ENCODE measurements at places on chromosomes 4 and X. TPM values are rescaled to one million over a fixed set of nuclear protein-coding genes. Genes with fewer than 3 reads are reported as not detected.

GAGE2A gene
- not detected for total RNA-seq

DNA sequence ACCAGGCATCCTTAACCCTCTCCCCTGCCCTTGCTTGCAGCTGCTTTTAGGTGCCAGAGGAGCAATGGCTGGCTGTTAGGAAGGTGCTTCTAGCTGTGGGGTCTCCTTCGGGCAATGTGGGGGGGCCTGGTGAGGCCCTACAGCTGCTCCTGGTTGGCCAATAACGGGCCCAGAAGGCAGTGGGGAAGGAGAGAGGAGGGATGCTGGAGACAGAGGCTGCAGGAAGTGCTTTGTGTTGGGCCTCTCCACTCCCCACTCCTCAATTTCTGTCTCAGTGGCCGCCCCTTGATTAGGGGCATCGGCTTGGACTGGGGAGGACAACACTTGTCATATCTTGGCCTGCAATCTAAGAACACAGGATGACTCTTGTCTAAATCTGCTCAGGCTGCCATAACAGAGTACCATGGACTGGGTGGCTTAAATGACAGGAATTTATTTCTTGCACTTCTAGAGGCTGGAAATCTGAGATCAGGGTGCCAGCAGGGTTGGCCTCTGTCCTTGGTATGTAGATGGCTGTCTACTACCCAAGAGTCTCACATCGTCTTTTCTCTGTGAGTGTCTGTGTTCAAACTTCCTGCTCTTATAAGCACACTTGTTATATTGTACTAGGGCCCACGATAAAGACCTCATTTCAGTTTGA, 374.3 kb downstream of the MID1IP1 start:
- no peak for DNase-seq
- H3K4me3 ChIP-seq = no peak overlapping the region
- no peaks in the 10 kb centered on the region for H3K27me3 ChIP-seq
- H3K27ac ChIP-seq = no peak overlapping the region
- no peaks in the 10 kb centered on the region for H3K4me1 ChIP-seq
- no peaks in the 10 kb centered on the region for H3K36me3 ChIP-seq

DNA sequence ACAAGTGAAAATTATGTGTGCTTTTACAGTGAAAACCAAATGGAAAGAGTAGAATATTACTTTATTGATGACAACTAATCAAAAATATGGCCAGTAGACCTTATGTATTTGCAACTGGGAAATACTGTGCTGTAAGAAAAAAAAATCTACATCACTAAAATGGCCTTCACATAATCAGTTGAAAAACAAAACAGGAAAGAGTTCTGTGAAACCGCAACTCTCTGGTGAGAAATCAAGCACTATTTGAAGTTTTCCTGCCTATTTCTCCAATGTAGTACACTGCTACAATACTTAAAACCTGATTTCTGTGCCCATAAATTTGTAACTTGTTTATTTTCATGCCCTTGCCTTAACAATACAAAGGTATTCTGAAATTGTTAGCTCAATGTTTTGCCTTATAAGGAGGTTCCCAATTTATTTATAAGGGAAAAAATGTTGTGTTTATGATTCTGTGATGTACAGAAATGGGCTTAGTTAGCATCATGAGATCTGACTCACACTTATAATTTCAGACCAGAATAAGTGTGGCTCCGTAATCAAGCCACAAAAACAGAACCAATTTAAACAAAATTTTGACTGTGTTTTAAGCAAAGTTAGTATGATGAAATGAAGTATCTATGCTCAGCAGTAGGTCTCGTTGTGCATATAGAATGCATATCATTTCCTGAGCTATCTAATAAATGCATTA, 147.1 kb downstream of the FAT4 start:
- no peaks in the 10 kb centered on the region for H3K27me3 ChIP-seq
- H3K36me3 ChIP-seq = no peaks in the 10 kb centered on the region
- H3K4me3 ChIP-seq = no peak overlapping the region
- no peak overlapping the region for H3K27ac ChIP-seq
- no peaks in the 10 kb centered on the region for H3K4me1 ChIP-seq
- DNase-seq = no peak

GRCh38 chrX:154059729-154060245, 37.7 kb downstream of the MECP2 start:
- no peak overlapping the region for H3K4me3 ChIP-seq
- H3K27me3 ChIP-seq = no peaks in the 10 kb centered on the region
- no peak for DNase-seq
- H3K4me1 ChIP-seq = peaks cover 63% of the 10 kb centered on the region
- no peak overlapping the region for H3K27ac ChIP-seq

GRCh38 chr4:184824776-184825084, 1.0 kb downstream of the ACSL1 start:
- H3K27ac ChIP-seq = peak overlapping the region; percentile 66
- H3K27me3 ChIP-seq = no peaks in the 10 kb centered on the region
- DNase-seq = no peak
- H3K4me1 ChIP-seq = peaks cover 59% of the 10 kb centered on the region

DNA sequence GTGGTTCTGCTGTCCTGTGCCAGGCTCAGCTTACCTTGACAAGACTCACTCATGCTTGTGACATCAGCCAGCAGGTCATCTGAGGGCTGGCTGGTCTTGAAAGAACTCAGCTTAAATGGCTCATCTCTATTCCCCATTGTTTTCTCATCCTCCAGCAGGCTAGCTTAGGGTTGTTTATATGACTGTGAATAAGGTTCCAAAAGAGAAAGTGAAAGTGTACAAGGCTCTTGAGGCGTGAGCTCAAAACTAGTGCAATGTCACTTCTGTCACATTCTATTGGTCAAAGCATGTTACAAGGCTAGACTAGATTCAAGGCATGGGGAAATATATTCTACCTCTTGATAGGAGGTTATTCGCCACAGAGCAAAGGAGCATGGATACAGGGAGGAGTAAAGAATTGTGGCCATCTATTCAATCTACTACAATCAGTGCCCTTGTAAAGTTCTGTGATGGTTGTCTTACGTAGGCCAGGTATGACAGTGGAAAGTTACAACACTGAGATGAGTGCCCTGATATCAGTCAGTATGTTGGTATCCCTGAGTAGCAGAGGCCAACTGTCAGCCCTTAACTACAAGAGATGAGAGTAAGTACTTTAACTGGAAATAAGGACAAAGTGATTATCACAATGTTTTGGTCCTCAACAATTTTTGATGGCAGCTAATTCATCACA, 19.8 kb upstream of the TMLHE start:
- no peaks in the 10 kb centered on the region for H3K27me3 ChIP-seq
- H3K27ac ChIP-seq = peak overlapping the region; percentile 55
- H3K36me3 ChIP-seq = no peaks in the 10 kb centered on the region
- H3K4me1 ChIP-seq = no peaks in the 10 kb centered on the region

DNA sequence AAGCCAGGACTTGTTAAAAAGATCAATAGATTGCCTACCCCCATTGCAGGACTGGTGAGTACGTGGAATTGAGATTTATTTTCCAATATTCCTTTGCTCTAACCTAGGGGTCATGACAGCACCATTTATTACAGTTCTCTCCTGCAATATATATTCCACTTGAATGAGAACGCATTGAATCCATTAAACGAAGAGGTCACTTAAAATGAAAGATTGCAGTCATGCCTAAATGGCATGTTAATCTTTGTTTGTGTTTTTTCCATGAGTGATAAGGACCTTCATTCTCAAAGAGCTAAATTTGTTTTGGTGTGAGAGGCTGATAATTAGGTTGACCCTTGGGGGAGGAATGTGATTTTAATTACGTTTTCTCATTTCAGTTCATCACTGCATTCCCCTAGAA, 13.5 kb upstream of the LIMCH1 start:
- H3K27me3 ChIP-seq = no peaks in the 10 kb centered on the region
- no peak overlapping the region for H3K4me3 ChIP-seq
- H3K4me1 ChIP-seq = peaks cover 20% of the 10 kb centered on the region
- H3K27ac ChIP-seq = peak overlapping the region; percentile 47
- H3K36me3 ChIP-seq = no peaks in the 10 kb centered on the region

NWD2 gene
- not detected for total RNA-seq

DNA sequence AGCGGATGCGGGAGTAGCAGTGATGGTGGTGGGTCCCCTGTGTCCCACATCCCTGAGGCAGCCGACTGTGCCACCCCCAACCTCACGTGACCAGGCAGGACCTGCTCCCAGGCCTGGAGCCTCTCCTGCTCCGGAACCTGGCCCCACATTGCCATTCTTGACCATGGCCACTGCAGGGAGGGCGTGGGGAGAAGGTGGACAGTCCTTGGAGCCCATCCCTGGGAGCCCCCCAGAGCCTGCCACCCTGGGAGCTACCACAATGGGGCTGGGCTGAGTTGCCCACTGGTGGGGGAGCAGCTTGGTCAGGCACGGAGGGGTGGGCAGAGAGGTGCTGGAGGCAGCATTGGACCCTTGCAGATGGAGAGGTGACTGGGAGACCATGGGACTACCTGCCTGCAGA, 36.8 kb downstream of the TMPRSS11A start:
- no peaks in the 10 kb centered on the region for H3K27me3 ChIP-seq
- no peaks in the 10 kb centered on the region for H3K36me3 ChIP-seq
- H3K4me1 ChIP-seq = no peaks in the 10 kb centered on the region
- no peak for DNase-seq

CLNK gene
- total RNA-seq = not detected

PNCK gene
- 15.6 TPM for total RNA-seq

DNA sequence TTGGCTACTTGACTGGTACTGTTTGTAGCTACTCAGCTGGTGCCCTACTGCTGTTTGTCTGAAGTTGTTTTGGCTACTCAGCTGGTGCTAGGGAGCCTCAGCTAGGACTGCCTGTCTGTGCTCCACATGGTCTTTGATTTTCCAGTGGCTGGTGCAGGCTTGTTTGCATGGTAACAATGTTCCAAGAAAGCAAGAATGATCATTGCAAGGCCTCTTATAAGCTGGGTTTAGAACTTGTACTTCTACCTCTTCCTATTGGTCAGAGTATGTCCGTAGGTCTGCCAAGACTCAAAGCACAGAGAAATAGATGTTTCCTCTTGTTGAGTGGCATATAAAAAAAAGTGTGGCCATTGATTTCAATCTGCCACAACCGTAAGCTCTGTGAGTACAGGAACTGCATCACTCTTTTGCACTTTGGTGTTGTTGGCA, 17.6 kb downstream of the NFKB1 start:
- no peaks in the 10 kb centered on the region for H3K27me3 ChIP-seq
- H3K4me3 ChIP-seq = no peak overlapping the region
- no peaks in the 10 kb centered on the region for H3K36me3 ChIP-seq
- DNase-seq = no peak
- peaks cover 15% of the 10 kb centered on the region for H3K4me1 ChIP-seq

DNA sequence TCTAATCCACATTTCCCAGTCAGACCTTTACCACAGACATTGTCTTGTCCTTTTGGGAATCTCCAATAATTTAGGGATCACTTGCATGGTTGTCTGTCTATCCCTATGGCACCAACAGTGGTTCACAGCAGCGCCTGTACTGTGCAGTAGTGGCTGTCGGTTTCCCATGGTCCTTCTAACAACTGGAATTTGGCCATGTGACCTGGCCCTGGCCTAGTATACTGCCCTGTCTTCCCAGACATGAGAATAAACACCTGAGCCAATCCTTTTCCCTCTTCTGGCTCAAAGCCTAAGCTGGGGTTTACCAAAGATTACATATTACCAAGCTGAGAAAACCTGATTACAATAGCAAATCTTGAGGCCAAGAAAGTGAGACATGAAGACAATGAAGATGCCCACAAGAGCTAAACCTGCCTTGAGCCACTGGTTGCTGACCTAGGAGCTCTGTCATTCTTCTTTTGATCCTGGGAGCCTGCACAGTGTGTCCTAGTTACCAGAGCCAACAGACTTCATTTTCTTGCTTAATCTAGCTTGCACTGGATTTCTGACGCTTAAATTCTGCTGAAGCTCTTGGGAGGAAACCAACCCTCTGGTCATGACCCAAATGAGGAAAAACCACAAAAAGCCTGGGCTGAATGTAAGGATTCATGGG, 92.1 kb downstream of the SCD5 start:
- DNase-seq = no peak
- no peaks in the 10 kb centered on the region for H3K27me3 ChIP-seq
- H3K4me3 ChIP-seq = no peak overlapping the region
- H3K27ac ChIP-seq = no peak overlapping the region
- no peaks in the 10 kb centered on the region for H3K4me1 ChIP-seq

DNA sequence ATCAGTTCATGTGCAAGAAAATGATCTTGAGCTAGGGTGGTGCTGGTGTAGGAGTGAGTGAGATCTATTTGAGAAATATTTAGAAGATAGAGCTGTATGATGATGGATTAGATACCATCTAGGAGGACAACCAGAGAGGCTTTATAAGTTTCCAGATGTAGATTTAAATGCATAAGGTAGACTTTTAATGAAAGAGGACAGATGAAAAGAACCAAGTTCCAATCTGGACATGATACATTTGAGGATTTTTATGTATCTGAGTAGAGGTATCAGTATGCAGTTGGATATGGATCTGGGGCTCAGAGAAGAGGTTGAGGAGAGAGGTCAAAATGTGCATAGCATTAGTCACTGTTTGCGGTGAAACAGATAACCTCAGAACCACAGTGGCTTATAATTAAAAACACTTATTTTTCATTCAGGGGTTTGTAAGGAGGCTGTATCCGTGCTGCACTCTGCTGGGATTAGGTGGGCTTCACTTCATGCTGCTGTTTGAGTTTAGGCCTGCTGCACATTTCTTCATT, 348.7 kb downstream of the BMPR1B start:
- H3K36me3 ChIP-seq = no peaks in the 10 kb centered on the region
- DNase-seq = no peak
- H3K27me3 ChIP-seq = no peaks in the 10 kb centered on the region
- no peak overlapping the region for H3K27ac ChIP-seq
- H3K4me3 ChIP-seq = no peak overlapping the region

PRDM8 gene
- total RNA-seq = 0.60 TPM

SPANXN4 gene
- total RNA-seq = not detected

GC gene
- not detected for total RNA-seq

- no peaks in the 10 kb centered on the region for H3K36me3 ChIP-seq
- no peak overlapping the region for H3K27ac ChIP-seq
- H3K27me3 ChIP-seq = no peaks in the 10 kb centered on the region
- no peaks in the 10 kb centered on the region for H3K4me1 ChIP-seq
Measured at GRCh38 chr4:144611850-144612249, 34.1 kb upstream of the HHIP start.

DNA sequence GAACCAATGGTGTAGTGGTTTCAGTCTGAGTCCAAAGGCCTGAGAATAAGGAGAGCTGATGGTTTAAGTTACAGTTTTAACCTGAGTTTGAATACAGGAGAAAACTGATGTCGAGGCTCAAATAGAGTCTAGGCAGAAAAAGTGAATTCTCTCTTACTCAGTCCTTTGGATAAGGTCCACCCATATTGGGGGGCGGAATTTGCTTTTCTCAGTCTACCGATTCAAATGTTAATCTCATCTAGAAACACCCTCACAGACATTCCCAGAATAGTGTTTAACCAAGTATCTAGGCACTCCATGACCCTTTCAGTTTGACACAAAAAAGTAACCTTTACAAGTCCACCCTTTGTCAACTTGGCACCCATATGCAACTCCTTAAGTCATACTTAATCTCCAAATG, 216.0 kb downstream of the GRID2 start:
- DNase-seq = no peak
- no peaks in the 10 kb centered on the region for H3K36me3 ChIP-seq
- no peaks in the 10 kb centered on the region for H3K4me1 ChIP-seq
- no peak overlapping the region for H3K27ac ChIP-seq

UPF3B gene
- total RNA-seq = 3.8 TPM

All from heart right ventricle (tissue), 16 donors.